ENCODE measurements at places on chromosomes 5 and 9.

DNA sequence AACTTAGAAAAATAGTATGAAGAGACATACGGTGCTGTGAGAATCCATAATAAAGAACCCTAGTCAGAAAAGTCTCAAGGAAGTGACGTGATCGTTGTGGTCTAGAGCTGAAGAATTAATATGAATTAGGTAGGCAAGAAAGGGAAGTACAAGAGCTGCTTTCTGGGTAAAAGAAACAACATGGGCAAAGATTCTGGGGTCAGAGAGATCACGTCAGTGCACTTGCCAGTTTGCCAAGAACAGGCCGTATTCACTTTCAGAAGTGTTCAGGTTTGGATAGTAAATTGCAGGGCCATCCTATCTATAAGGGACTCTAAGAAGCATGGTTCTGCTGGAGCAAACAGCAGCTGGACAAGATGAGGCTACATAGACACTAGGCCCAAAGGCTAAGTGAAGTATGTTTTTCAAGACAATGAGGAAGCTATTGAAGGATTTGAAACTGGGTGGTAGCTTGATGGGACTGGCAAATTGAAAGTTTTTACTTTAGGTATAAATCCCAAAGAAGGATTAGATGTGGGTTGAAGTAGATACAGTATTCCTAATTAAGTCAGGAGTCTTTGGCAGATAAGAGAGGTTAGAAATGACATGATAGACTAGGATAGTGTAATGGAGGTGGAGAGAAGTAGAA is 4.8 kb upstream of the CHD1 start:
- no peak for DNase-seq

- DNase-seq = no peak
These were observed 100.9 kb downstream of the SMARCA2 start for GRCh38 chr9:2116073-2116472.

- DNase-seq = no peak
These were observed 288.5 kb downstream of the ZNF608 start for GRCh38 chr5:124457901-124458300.

DNA sequence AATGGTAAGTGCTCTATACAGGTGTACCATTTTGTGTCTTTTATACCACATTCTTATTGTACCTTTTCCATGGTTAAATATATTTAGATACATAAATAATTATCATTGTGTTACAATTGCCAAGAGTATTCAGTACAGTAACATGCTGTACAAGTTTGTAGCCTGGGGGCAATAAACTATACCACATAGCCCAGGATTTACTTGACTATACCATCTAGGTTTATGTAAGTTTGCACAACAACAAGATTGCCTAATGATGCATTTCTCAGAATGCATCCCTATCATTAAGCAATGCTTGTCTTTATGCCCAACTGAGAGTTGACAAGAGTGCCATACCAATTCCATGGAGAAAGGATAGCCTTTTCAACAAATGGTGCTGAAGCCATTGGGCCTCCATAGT is 136.7 kb upstream of the PJA2 start:
- DNase-seq = no peak

DNA sequence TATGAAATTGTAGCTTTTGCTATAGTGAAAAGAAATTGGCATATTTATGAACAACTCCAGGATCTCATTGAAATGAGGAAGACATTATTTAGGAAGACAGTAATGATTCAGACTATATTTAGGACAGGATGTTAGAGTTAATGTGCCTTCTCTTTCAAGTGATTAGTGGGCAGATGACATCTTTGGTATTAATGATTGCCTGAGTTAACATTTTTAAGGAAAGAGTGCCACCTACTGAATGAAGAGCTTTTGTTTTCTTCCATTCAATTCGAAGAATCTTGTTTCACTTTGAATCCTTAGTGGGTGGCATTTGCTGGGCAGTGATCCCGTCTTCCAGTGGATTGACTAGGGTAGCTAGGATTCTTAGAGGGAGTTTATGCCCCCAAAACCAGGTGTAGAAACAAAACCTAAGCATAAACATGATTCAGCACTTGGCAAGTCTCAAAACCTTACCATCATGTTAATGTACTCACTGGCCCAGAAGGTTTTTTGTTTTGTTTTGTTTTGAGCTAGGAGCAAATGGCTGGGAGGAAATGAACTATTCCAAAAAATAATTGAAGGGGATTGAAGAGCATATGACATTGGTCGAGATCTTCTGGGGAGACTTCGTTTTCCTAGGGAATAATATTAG is 23.2 kb downstream of the MAP3K1 start:
- no peak for DNase-seq

DNA sequence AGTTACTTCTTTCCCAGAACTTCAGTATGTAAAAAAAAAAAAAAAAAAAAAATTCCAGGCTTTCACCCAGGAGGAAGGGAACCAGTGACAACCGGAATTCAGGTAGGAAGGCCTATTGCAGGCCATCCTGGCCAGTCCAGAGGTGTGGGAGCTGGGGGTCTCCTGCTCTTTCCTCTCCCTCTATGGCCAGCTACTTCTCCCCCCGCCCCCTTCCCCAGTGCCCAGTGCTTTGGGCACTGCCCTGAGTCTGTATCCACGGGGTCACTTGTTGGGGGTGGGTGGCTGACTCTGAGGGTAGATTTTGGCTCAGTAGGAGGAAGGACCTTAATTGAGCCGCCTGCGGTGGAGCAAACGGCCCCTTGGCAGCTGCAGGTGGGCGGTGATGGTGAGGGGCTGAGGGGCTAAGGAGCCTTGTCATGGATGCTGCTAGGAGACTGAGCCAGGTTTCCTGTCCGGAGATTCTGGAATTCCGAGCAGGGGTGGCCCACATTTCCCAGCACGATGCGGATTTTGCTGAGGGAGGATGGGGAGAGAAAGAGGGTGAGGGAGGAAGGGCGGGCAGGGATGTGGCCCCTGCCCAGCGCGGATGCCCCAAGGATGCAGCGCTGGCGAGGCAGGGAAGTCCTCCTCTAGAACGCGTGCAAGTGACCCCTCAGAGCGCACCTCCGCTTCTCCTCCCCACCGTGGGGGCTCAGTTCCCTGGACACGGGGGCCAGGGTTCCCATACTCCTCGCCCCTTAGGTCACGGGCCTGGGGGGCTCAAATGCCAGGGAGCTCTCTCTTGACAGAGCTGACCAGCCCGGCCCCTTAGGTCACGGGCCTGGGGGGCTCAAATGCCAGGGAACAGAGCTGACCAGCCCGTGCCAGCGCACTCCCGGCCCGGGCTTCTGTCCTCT is 1.2 kb upstream of the PHF2 start:
- no peak for DNase-seq

GRCh38 chr5:126597156-126597555 is 2.1 kb upstream of the ALDH7A1 start:
- no peak for DNase-seq

DNA sequence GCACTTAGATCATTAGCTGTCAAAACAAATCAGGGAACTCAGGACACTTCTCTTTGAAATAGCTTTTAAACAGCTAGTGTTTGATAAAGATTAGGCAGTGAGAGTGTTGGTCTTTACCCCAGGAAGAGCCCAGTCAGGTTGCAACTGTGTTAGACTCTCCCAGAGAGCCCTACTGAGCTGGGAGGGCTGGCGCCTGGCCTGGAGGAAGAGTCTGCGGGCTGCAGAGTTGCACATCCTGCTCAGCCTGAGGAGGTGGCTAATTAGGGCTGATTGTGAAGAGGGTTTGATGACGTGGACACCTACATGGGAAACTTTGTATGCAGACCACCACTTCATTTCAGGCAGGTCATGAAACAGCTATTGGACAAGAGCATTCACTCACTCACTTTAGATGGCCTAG is 112.0 kb downstream of the TMEM174 start:
- no peak for DNase-seq

- DNase-seq = no peak
These were observed 77.0 kb upstream of the ZSWIM6 start for GRCh38 chr5:61254969-61255555.

DNA sequence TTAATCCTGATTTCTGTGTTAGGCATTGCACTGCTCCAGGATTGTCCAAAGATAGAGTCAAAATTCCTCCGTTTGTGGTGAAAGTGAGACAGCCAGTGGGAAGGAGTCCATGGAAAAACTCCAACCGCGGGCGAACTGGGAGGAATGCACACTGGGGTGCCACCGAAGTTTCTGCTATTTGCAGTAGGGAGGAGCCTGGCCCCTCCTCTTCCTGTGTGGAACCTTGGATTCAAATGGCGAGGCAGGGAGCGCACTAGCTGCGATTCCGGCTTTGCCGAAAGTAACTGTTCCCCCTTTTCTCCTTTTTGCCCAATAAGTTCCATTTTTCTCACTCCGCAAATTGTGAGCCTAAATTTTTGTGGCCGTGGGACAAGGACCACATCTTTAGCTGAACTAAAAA is 9.3 kb downstream of the BAAT start:
- DNase-seq = no peak

- DNase-seq = no peak
These were observed 499.0 kb downstream of the GADD45G start for GRCh38 chr9:90103771-90104170.

GRCh38 chr9:101307524-101308213 is 77.1 kb downstream of the BAAT start:
- DNase-seq = no peak

DNA sequence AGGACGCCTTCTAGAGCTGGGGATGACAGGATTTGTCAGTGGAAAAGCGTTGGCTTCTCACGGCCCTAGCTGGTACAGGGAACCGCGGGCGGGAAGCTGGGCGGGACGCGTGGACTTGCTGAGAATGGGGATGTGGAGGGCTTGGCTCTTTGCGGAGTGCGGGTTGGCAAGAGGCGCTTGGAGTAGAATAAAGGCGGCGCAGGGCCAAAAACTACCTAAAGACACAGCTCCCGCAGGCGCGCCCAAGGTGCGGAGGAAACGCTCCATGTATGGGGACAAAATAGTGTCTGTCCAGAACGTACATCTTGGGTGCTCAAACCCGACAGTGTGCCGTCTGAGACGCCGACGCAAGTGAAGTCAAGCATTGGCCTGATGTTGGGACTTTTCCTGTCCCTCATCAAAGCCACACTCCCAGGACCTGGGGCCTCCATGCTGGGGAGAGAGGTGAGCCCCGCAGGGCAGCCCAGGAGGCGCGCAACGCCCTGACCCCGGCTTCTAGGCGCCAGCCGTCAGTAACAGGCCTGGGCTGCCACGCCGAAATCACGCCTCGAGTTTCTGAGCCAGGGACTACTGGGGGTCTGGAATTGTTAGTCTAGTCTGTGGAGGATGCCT is 1.6 kb upstream of the NKX2-5 start:
- no peak for DNase-seq

DNA sequence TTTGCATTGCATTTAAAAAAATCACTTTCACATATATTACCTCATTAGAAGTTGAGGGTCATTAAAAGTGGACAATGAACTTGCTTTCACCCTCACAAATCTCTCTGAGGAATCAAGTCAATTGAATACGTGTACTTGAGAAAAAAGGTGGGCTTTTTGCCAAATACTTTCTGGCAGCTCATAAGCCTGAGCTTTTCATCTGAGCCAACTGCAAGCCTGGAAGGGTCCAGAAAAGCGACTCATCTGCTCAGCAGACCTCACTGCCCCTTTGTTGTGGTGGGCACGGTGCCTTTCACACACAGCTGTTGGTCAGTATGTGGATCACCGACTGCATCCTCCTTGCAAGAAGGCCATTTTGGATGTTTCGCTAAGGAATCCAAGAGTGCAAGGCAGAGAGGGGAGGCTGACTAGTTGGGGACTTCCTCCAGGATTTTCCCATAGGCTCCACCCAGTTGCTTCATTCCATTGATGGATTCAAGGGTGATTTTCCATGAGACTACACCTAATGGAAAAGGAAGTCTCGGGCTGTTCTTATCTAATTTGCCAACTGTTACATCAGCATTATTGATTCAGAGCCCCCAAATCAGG is 564.7 kb downstream of the PDE4D start:
- no peak for DNase-seq

GRCh38 chr5:158013939-158014338 is 155.0 kb upstream of the CLINT1 start:
- DNase-seq = no peak

DNA sequence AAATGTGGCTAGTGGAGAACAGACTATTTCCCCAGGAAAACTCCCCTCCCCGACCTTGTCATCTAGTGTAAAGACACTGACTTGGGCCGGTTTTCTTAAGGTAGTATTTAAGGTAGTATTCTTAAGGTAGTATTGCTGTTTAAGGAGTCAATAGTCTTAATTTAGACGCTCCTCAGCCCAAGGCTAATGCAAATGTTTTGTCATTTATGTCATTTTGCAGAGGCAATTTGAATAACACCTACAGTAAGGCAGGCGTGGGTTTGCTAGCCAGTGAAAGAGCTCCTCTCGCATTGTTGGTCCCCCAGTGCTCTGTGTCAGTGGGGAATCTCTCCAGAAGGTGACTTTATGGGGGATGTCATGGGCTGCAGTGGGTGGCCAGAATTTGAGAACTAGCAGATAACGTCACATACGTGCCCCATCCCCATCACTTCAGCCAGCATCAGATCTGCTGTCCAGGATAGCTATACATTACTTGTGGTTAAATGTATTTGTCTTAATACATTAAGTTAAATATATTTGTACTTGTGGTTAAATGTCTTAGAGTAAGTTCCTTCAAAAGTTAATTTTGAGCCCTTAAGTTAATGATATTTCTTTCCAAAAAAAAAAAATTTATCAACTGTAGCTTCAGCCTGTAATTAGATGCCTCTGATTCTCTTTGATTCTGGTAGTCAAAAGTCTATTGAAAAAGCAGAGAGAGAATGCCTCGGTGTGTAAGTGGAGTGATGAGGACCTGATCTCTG is 2.6 kb downstream of the PPP1R26 start:
- DNase-seq = no peak

- no peak for DNase-seq
These were observed 78.8 kb downstream of the F2RL2 start for GRCh38 chr5:76544268-76544926.

GRCh38 chr5:164303646-164304215 is 798.3 kb downstream of the MAT2B start:
- DNase-seq = no peak

DNA sequence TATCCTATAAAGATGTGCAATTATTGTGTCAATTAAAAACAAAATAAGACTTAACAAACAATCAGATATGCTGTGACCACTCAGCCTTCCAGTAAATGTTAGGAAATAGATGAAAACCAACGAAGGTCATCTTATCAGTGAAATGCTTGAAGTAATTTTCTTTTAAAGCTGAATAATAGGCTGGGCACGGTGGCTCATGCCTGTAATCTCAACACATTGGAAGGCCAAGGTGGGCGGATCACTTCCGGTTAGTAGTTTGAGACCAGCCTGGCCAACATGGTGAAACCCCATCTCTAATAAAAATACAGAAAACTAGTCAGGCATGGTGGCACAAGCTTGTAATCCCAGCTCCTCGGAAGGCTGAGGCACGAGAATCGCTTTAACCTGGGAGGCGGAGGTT is 31.2 kb downstream of the NLN start:
- DNase-seq = no peak

- DNase-seq = no peak
These were observed 29.7 kb upstream of the FAM169A start for GRCh38 chr5:74895906-74896305.

- no peak for DNase-seq
These were observed 317.9 kb upstream of the IRX1 start for GRCh38 chr5:3277590-3278196.
